Right renal pelvis (tissue), 4 donors: ENCODE measurements at places on chromosomes 2 and 18. TPM values are rescaled to one million over a fixed set of nuclear protein-coding genes. Genes with fewer than 3 reads are reported as not detected.

DNA sequence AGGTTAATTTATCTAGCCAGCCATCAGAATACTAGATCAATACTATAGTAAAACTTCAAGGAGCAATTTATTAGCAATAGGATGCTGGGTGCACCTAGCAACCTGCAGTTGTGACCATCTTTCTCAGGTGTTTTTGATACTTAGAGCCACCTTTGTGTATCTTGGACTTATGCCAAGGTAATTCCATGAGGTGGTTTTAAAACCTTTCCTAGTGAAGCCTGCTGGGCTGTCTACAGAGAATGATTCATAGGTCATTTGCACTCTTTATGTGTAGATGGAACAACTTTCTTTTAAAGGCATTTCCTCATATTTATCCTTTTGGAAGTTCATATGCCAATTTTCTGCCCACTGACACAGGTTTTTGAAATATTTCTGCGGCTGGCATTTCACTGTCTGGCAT lies 1030.1 kb upstream of the POU3F3 start:
- DNase-seq = no peak

DNA sequence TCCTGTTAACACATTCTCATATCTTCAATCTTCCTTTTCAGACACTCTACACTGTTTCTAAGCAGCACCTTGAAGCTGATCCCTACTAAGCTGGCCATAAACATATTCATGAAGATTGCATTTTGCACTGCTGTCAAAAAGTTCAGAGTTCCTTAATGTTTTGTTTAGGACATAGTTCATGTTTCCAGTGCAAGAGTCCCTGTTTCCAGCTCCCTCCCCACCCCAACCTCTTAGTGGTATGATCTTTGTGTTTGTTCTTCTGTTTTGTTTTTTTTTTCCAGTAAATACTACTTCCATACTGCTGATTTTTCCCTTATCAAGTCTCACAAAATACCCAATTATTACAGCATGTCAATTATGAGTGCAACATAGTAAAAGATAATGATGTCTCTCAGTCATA lies 4.1 kb upstream of the SLC40A1 start:
- DNase-seq = no peak

GRCh38 chr2:30287857-30288513 lies 56.7 kb downstream of the LBH start:
- no peak for DNase-seq

DNA sequence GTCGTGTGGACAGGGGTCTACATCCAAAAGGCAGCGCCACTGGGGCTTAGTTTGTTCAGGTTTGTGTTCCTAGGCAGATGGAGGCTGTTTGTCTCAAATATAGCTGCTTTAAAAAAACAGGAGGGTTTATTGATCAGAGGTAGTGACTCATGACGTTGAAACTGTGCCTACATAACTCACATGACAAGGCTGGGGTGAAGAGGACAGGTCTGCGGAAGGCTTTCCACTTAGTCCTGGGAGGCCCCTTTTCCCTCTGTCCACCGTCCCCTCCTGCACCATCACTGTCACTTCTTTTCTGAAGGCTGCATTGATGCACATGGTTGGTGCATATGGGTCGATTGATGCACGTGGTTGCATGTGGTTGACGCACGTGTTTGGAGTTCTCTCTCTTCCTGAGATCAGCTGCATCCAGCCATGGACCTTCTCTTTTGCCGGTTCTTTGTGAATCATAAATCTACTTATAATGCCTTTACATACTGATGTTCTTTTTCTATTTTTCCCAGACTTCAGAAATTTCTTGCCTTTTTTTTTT lies 10.9 kb downstream of the SH3RF3 start:
- DNase-seq = no peak

GRCh38 chr2:196555726-196556125 lies 83.8 kb upstream of the CCDC150 start:
- no peak for DNase-seq

DNA sequence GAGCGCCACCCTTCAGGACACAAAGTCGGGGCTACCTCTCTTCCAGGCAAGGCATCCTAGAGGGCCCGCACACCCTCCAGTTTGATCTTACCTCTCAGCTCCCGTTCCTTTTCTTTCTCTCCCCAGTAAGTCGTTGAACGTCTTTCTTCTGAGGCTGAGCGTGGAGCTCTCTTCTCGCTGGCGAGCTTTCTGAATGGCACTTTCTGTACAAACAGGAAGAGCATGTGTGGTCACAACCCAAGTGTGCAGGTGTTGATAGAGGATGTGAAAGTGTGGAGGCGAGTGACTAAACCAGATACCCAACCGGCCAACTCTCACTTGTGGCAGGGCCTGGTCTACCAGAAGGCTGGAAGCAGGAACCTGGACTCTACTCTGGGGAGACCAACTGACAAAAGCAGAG lies at the start of gene AFF3:
AFF3 (minus strand) TSS at position 198 of the 400 bp plus-strand sequence. CDS start 38,136 bp downstream, outside the sequence.
- DNase-seq = no peak

DYSF gene
- 18.6 TPM for polyA plus RNA-seq

EFR3B gene
- polyA plus RNA-seq = 5.9 TPM

NGEF gene
- 2.0 TPM for polyA plus RNA-seq
